ENCODE measurements at places on chromosomes 12 and 14.

DNA sequence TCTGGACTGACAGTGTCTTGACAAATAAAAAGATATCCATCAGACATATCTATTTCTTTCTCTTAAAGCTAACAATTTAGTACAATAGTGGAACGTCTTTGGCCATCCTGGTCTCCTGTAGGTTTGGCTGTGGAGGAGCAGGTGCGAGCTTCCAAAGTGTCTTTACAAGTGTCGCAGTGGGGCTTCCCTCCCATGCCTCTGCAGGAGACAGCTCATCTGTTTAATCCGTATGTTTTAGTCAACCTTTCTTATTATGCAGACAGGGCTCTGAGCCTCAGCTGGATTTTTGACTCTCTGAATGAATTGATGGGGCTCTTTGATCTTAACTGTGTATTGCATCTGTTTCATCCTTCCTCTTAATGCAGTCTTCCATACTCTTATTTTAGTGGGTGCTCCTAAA is 57.5 kb downstream of the RMST start:
- DNase-seq = no peak

DNA sequence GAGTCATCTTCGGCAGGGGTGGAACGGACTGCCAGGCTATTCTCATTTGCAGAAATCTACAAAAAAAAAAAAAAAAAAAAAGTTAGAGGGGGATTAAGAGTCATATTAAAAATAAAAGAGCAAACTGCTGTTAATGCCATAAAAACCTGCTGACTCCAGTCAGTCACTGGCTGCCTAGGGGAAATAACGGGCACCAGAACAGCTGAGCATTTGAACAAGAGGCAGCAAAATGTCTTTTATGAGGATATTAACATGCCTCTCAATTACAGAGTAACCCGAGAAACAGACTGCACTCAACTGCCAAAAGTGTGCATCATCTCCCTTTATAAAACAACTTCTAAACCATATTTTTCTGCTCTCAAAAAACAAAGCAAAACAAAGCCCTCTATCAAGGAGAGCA is 28.7 kb upstream of the CERS5 start:
- DNase-seq = no peak

DNA sequence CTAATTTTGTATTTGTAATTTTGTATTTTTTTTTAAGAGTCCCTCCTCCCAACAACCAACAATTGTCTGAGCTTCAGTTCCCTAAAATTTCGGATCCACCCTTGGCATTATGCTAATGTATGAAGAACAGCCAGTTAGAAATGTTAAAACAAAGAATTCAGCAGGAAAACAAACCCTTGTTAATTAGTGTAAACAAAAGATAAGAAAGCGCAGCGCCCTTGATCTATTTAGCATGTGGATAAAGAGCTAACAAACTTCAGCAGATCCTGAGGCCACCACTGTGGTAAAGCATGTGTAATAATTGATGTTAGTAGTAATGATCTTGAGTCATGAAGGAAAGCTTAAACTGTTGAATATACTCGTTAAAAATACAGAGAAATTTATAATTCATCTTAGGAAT is 199.8 kb downstream of the TMX1 start:
- no peak for DNase-seq

DNA sequence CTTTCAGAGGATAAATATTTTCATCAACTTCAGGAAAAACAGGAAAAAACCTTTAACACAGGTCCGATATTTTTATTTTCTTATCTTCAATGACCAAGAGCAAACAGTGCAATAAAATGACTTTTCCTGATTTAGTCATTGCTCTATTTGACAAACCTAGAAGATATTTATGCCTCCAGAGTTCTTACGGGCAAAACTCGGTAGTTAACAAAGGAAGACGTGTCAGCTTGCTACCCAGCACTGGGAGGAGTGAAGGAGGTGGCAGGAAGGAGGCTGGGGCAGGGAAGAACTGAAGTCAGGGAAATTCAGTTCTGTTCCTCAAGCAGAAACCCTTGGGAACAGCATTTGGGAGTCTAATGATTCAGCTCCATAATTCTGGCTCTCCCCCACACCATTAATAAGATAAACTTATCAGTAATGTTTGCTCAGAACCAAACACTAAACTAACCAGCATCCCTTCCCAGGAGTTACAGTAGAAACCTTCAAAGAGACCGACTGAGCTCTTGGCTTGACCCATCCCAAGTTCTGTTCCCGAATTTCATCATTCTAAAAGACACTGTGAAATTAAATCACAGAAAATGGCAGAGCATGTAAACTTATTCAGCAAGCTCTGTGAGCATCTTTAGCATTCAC is 163.3 kb downstream of the APAF1 start:
- no peak for DNase-seq

DNA sequence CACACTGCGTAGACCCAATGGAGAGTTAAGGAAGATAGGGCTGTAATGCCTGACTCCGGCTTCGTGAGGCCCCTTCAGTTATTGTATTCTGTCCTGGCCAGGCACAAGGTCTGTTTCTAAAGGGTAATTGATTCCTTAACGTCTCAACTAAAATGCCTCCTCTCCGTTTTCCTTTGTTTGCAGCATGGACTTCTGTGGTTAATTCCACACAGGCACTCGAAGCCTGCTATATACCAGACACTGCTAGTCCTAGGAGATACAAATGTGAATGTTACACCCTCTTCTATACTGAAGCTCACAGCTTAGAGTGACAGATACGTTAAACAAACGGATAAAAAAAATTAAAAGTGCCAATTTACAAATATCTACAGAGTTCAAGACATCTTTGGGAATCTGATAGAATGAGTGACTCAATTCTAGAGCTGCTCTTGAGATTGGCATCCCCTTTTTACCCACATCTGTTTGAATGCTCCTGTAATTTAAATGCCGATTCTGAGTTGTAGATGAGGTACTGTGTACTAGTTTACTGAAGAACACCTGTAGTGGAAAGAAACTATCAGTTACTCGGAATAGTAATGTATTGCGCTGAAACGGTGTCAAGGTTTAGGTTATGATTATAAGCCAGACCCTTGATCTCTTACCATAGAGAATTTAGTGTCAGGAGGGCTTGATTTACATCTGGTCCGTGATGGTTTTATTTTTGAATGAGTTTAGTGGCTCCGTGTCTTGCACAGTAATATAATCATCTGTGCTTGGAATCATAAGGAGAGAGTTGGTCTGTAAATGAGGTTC is 784 bp downstream of the PSMA6 start:
- no peak for DNase-seq

GRCh38 chr14:73500360-73500759 is 9.6 kb downstream of the RIOX1 start:
- no peak for DNase-seq

DNA sequence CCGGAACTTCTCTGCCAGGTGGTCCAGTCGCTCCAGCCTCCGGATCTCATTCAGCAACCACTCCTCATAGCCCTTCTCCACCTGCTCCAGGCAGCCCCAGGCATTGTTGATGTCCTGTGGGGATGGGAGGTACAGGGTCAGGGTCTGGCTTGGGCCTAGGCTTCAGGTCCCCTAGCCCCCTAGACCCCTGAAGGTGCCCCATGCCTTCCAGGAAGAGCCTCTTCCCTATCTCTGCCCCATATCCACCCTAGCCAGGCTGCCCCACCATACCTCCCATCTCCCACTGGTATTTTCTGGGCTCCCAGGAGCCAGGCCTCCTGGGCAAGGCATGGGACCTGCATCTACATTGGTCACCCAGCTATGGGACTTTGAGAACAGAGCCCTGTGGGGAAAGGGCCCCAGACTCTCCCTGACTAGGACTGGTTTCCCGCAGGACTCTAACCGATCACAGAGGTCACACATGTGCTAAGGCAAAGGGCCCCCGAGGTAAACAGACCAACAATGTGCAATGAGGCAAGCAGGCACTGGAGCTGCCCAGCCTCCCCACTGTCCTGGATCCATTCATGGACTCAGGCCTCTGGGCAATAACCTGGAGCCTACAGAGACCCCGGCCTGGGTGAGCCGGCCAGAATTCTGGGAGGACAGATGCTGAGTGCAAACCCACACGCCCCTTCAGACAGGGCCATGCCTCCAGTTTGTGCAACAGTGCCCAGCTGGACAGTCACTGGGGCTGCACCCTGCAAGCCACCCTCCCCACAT is 88.8 kb downstream of the ACTN1 start:
- no peak for DNase-seq

- DNase-seq = no peak
These were observed 2.3 kb downstream of the RFX4 start for GRCh38 chr12:106585105-106585520.

GRCh38 chr12:52271158-52271557 is 3.3 kb upstream of the KRT86 start:
- DNase-seq = no peak

DNA sequence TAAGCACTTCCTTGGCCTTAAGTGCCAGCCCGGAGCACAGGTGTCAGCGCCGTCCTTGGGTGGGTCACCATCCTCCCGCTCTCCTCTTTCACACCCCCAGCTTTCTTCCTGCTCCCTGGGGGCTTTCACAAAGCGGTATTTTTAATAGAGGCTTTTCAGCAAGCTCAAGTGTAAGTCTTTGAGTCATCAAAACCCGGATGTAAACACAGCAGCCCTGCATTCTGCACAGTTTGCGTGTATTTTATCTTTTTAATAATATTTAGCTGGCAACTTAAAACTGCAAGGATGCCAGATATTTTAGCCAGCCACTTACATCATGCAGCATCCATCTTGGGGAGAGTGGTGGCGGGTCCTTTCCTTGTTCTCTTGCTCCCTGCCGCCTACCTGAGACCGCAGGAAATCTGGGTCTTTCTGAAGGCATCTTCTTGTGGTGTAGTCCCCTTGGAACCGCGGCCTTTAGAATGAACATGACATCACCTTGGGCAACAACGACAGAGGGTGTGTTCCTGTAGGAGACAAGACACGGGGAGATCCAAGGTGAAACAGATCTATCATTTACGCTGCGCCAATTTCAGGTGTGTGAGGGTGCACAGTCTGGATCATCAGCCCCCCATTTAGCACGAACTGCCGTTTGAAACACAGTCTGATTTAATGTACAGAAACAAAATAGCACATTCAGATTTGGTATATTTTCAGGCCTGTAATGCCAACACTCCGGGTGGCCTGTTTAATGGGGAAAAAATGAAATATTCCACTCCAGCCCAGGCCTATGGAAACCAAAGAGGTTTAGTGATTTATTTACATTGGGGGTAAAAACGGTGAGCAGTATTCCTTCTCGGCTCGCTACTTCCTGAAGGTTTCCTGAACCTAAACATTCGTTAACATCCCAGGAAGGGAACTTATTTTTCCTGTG is 12.5 kb upstream of the IRF2BPL start:
- no peak for DNase-seq

DNA sequence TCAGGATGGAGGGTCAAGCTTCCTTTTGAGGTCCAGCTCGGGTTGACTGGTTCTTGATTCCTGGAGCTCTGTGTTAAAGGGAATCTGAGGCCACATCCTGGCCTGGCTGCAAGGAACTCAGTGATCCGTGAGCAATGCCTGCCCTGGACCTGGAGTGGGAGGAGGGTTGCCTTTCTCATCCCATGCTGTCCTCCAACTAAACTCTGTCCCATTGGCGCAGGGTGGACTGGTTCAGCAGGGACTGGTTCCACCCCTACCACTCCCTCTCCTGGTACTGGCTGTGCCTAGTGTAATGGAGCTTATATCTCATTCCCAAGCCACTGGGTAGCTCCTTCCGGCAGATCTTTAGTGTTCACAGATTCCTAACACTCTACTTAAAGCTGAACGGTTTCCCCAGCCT is 3.9 kb upstream of the CMKLR1 start:
- DNase-seq = no peak

- no peak for DNase-seq
These were observed 9.6 kb upstream of the TMEM30B start for GRCh38 chr14:61290701-61291100.

DNA sequence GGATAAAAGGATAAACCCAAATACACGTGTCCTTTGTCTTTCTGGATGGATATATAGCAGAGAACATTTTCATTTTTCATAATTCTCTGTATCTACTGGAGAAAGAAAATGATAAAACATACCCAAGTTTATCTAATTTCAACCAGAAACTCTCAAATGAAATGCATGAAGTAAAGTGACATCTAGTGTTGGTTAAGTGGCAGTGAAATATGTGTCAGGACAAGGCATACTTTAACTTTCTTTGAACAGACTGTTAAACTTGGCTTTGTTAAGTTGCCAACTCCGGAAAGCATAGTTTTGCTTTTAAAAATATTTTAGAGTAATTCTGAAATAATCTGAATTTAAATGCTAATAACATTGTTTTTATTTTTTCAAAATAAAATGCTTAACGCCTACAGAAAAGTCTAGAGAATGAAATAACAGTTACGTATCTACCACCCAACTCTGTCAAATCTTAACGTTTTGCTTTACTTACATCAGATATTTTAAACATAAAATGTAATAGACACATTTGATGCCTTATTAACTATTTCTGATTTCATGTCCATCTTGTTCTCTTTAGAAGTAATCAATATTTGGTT is 25.2 kb upstream of the NTN4 start:
- no peak for DNase-seq

DNA sequence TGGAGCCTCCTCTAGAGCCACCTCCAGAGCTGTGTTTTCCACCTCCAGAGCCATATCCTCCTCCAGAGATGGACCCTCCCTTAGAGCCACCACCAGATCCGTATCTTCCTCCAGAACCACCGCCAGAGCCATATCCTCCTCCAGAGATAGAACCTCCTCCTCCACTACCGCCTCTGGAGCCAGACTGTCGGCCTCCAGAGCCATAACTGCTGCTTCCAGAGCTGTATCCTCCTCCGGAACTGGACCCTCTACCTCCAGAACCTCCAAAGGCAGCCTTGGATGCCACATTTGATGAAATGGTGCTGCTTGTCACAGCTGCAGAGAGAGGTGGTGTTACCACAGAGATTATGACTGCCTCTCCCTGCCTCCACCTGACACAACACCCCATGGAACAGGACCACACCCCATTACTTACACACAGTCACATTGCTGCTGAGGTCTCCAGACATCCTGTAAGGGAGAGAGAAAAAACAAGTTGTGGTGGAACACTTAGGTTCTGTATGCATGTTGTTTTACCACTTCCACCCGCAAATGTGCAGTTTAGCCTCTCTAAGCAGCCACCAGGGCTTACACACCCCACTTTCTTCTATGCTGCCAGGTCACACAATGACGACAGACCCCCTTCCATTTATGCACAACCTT is 6.8 kb downstream of the KRT2 start:
- DNase-seq = peak; percentile 91

DNA sequence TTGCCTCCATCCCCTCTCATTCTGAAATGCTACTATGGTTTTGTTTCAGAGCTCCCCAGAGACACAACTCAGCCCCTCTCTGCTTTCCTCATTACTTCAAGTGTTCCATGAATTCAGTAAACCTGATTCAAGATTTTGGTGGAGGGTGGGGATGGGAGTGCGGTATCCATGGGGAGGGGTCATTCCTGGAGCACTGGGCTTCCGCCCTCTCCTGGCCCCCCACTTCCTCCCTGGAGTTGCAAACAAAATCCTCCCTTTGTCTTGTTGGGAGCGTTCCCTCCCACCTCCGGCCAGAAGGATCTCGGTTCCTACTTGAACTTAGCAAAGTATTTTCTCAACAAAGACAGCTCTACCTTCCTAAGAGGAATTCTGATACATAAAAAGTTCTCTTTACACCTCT is 71.8 kb upstream of the LTA4H start:
- DNase-seq = no peak

DNA sequence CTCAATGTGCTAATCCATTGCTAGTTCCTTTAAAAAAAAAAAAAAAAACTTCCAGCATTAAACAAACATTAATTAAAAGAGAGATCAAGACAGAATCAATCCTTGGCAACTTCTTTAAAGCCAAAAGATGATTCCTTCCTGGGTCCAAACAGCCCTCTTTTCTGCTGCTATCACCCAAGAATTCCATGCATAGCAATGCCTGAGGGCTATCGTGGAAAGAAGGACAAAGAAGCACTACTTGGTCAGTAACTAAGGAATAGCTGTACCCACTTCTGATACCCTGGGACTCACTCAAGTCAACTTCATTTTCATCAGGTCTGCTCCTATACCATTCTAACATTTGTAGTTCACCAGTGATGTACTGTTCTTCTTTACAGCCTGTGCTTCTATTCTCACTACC is 51.8 kb downstream of the SLC38A2 start:
- no peak for DNase-seq

All from CD4-positive, alpha-beta T cell (primary cell).